ENCODE measurements at places on chromosomes 3 and 15. TPM values are rescaled to one million over a fixed set of nuclear protein-coding genes. Genes with fewer than 3 reads are reported as not detected.

The GP9 gene
- total RNA-seq, result not detected

The CYP8B1 gene
- not detected for total RNA-seq

The SATB1 gene
- 268 TPM for total RNA-seq

The SLC9C1 gene
- not detected for total RNA-seq

The AKAP13 gene
- total RNA-seq, result 112 TPM

The SH3GL3 gene
- total RNA-seq, result not detected

- no peak for DNase-seq
Measured at GRCh38 chr3:102483556-102483955, 48.7 kb downstream of the ZPLD1 start.

- no peak for DNase-seq
Measured at GRCh38 chr3:48409291-48410201, 20.3 kb downstream of the PLXNB1 start.

GRCh38 chr15:82882273-82882928, 70.1 kb downstream of the HOMER2 start:
- no peak for DNase-seq

DNA sequence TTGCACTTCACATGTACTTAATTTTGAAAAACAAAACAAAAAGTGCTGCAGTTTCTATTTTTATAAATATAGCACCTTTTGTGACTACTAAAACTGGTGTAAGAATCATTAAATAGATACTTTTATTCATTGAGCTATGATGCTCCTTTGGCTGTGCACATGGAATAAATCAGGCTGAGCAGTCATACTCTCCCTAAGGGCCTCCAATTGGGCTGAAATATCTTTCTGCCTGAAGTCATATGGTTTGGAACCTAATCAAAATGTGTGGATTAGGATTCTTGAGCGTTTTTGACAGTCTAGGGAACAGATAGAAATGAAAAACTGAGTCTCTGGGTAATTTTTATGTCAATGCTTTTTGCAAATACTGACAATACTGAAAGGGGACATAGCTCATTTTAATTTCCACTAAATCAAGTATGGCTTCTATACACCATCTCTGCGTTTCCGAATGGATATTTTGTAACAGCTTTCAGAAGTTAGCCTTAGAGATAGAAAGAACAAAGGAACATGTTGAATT, 392.2 kb upstream of the ROBO1 start:
- no peak for DNase-seq

DNA sequence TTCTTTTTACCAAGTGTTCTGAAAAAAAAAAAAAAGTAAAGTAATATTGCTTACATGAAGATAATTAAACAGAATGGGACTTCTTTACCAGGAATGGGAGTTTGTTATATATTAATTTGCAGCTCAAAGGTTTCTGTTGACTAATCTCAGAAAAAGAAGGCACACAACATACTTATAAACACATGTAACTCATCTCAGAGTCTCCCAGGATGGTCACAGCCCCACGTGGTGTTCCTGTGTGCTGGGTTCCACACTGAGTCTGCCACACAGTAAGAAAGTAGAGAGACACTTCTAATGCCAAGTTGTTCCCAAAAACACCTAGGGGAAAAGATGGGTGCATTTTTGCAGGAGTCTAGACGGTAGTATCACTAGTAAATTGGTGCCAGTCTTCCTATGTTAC, 116.7 kb upstream of the ICE2 start:
- DNase-seq, result no peak

DNA sequence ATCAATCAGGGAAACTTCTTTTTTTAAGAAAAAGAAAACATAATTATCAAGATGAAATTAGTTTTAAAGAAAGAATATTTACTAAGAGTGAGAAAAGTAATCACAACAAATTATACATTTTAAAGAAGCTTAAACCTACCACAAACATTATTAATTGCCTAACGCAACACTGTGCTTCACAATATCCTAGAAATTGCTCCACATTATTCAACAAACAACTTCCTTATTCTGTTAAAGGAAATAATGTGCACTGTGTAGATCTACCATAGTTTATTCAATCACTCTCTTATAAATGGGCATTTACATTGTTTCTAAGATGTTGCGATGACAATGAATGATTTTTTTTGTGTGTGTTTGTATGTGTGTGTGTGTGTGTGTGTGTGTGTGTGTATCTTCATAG, 525.9 kb upstream of the KCNMB2 start:
- no peak for DNase-seq

DNA sequence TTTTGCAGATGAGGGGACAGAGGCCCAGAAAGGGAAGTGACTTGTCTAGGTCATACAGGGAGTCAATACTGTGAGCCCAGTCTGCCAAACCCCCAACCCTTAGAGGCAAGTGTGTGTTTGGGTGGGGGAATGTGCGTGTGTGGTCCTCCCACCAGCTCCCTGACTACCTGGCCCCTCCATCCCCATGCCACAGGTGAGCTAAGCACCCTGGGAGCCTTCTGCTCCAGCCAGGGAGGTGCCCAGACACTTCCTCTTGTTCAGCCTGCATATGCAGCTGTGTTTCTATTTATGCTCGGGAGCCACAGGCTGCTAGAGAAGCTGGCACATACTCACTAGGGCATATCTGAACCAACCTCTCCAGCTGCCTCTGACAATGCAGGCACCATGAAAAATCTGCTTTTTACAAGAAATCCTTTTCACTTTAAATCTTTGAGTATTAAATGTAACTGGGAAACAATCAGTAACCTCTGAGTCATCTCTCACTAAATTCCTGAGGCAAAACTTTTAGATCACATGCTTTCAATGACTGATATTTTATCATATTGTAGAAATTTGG, 20.7 kb downstream of the TBC1D2B start:
- DNase-seq, result no peak

- DNase-seq, result peak; percentile 26
Measured at GRCh38 chr15:76903251-76903681, 1.9 kb downstream of the SCAPER start.

DNA sequence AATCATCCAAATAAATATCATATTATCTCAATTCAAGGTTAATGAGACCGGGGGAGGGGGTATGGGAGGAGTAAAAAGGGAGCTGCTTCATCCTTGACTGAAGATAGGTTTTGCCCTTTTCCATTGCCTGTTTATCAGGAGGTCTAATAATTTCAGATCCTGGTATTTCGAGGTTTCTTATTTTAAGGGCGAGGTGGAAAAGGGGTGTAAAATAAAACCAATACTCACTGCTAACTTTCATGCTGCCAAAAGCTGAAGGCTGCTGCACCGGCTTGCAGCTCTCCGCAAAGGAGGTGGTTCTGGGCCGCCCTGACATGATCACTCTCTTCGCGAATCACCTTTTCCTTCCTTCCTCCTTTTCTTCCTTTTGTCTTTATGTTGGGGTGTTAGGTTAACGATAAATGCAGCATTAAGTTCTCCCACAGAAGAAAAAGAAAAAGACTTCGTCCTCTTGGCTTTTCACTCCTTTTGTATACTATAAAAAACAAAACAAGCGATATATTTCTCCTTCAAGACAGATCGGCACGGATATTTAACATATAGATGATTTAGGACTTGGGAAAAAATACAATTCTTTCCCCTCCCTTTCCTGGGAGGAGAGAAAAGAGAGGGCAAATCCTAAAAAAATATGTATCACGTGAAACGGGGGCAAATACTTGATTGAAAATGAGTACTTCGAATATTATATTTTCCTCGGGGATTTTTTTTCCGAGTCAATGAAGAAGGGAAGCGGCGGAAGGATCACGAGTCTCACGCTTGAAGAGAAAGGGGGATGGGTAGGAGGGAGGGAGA, 932 bp downstream of the GSK3B start:
- DNase-seq, result peak; percentile 39

- peak; percentile 12 for DNase-seq
Measured at GRCh38 chr3:123282461-123282860, 80.7 kb downstream of the SEC22A start.

- no peak for DNase-seq
Measured at GRCh38 chr3:193446965-193447602, 68.5 kb upstream of the ATP13A5 start.
